Activated gamma-delta T cell treated with anti-CD3 and anti-CD28 coated beads, Interleukin-2, amount 50 U/mL, for 16 hours (primary cell): ENCODE measurements at places on chromosomes 4 and X.

DNA sequence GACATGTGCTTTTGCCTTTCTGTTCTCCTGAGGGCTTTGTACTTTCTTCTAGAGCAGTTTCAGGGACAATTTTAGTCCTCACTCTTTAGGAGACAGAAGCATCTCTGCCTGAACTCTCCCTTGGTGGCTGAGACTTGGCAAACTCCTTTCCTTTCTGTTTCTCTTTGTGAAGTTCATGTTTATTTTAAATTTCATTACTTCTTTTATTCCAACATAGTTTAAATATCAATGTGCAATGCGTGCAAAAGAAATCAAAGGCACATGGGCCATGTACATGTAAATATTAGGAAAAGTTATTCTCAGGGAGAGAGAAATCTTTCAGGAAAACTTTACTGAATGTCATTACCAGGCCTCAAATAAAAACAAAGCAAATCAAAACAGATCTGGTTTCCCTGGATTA is 177.6 kb downstream of the RNF150 start:
- DNase-seq, result no peak

GRCh38 chrX:74536152-74536831 is 78.1 kb downstream of the RLIM start:
- DNase-seq, result no peak

DNA sequence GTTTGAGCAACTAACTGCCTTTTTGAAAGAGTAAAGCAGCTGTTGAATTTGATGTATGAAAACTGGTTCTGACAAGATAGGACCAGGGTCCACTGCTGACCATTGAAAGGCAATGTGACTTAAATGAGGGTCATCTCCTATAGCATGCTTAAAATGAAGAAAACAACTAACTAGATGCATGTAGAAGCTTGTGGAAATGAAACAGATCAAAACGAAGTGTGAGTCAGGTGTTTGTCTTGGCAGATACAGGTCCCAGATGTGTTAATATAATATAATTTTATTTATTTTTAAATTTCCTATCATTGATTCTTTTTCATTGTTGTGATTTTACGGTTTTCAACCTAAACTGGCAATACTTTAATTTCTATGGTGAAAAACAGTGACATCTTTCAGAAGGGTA is 83.6 kb downstream of the ATOH1 start:
- no peak for DNase-seq

DNA sequence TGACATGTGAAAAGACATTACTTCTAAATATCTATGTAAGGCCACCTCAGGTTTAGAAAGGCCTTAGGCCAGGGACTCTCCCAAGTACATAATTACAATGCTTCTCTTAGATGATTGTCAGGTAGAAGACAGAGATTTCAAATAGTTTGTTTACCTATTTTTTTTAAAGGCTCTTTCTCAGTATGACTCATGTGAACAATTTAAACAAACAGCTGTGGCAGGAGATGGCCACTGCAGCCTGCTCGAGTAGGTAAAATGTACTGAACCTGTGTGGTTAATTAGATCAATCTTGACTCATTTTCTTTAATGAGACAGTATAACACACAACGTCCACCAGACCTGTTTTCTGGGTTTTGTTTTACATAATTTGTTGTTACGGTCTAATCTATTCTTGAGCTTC is 50.2 kb downstream of the LEF1 start:
- DNase-seq, result no peak

GRCh38 chrX:11867610-11868345 is 109.7 kb downstream of the MSL3 start:
- DNase-seq, result no peak

DNA sequence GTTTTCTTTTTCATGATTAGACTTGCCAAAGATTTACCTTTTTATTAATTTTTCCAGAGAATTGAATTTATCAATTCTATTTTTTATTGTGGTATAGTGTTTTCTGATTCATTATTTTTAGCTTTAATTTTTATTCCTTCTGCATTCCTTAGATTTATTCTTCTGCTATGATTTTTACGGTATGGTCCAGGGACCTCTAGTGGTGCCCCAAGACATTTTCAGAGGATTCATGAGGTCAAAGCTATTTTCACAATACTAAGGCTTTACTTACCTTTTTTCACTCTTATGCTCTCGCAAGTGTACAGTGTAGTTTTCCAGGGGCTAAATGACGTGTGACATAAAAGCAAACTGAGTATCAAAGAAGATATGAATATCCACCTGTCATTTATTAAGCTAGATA is 8.0 kb downstream of the RADX start:
- no peak for DNase-seq

- no peak for DNase-seq
Measured at GRCh38 chr4:56271131-56271530, 116.2 kb downstream of the AASDH start.

GRCh38 chr4:28075401-28075956 is 1214.8 kb downstream of the STIM2 start:
- DNase-seq, result no peak

GRCh38 chr4:13452927-13453579 is 31.1 kb downstream of the RAB28 start:
- DNase-seq, result no peak

DNA sequence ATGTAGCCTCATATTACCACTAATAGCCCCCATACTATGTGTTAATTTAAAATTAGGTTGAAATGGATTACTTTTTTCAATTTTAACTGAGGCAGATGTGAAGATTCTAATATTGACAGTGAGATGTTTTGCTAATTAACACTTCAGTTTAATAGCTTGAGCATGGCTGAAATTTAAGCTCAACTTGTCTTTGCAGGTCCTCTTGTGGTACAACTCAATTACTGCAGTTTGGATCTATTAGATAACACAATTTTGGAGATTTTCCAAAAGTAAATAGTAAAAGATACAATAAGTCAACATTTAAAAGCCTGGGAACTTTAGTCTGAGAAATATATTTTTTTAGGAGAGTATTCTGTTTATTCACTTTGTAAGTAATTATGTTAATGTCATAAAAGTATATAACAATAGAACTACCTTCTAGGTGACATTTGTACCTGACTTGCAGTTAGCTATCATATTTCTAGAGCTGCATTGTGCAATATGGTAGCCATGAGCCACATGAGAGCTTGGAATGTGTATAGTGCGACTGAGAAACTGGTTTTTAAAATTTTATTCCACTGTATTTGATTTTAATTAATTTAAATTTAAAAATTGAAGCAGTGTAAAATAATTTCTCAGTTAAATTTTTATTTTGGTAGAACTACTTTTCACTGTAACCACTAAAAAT is 73.1 kb upstream of the FMR1 start:
- no peak for DNase-seq

DNA sequence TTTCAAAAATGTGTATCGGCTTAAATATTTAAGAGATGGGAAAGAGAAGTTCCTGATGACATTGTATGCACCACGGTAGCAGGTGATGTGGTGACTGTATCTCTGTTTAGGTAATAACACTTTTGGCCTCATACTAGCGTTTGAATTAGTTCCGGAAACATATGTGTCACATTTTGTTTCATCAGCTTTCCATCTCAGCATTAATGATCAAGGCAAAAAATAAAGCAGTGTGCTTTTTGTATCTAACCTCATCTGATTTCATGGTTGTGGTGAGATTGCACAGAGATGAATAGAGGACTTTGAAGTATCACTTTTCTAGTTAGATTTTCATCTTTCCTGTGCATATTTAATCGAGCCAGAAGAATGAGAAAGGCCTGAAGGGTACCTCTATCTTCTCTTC is 206.4 kb upstream of the SPRY1 start:
- DNase-seq, result no peak

DNA sequence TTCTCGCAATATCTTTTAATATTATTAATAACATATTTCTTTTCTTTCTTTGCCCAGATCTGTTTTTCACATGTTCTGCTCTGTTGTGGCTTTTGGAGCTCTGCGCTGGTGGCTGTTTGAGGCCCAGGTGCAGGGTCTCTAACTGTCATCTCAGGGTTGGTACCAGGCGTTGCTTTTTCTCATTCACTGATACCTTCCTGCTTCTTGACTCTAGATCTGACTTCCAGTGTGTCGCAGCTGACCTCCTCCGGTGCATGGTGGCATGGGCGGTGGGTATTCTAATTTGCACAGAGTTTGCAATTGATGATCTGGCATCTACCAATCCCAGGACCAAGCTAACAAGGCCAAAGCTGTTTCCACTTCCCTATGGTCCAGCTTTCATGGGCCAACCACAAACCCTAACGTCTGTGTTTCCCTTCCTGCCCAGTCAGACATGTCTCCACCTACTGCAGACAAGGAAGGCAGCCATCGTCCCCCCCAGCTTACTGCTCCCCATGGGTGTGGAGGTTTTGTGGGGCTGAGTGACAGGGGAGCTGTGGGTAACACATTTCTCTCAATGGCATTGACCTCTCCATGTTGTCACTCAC is 25.2 kb downstream of the LETM1 start:
- no peak for DNase-seq

DNA sequence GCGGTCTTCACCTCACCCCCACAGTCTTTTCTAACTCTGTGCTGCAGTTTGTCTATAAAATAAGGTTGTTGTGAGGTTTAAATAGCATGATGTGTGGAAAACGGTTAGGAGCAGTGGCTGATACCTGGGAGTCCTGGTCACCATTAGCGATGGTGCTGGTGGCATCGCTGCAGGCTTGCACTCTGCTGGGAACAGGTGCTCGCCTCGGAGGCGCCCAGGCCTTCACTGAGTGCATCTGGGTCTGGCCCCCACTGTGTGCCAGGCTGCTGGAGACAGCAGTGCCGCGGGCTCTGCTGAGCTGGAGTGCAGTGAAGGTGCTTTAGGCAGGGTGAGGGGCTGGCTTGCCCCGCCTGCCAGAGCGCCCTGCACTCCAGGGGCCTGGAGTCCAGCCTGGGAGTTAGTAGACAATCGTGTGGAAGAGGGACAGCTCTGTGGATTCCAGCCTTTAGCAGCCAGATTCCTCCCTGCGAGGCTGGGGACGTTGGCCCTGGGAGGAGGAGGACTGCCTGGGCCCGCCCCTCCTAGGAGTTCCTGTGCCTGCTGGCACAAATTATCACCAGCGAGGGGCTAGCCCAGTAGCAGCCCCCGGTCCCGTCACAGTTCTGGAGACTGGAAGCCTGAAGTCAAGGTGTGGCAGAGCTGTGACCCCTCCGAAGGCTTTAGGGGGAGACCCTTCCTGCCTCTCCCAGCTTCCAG is 7.3 kb downstream of the RGS12 start:
- no peak for DNase-seq

DNA sequence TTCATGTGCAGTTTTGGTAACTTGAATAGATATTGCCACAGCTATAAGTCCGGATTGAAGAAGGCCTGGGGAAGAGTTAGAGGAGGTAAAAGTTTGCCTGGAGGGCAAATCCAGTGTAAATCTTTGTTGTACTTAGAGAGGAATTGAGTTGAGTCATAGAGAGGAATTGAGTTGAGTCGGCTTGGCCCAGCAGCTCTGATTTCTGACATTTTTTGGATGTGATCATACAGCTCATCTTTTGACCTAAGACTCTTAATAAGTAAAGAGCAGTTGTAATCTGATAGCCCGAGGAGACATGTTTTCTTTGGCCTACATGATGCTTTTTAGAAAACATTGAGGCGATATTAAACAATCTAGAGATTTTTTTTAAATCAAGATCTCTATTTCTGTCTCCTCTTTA is 3.9 kb downstream of the KIT start:
- DNase-seq, result no peak

DNA sequence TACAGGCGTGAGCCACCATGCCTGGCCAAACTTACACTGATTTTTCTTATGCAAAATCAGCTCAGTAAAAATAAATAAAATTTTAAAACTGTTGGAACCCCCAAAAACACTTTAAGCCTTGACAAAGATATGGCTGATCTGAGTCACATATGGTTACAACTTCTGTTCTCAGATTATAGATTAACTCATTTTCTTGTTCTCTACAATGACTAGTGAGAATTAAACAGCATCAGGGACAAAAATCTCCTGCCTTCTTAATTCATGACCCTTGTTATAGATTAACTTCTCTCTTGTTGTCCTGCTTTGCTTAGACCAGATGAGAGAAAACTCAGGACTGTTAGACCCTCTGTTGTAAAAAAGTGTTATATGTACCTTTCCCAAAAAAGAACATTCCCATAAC is 24.2 kb upstream of the EXOC1L start:
- no peak for DNase-seq

GRCh38 chr4:78722320-78722719 is 53.8 kb upstream of the BMP2K start:
- no peak for DNase-seq

GRCh38 chrX:33741807-33742206 is 390.3 kb downstream of the FAM47A start:
- no peak for DNase-seq

DNA sequence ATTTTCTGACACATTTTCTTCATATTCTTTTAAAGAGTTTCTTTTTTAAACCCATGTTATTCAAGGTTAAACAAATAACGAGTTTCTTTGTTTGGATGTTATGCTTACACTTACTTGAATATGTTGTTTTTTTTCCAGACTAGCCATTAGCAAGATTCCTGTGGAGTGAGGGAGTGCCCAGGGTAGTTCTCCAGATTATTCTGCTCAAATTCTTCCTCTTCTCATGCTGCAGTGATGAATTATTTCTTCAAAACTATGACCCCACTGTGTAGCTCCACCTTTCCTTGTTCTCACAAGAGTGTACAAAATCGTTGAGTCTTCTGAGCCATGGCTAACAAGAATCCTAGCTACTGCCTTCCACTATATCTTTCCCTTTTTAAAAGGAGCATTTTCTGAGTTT is 134.1 kb upstream of the ELOVL6 start:
- no peak for DNase-seq

DNA sequence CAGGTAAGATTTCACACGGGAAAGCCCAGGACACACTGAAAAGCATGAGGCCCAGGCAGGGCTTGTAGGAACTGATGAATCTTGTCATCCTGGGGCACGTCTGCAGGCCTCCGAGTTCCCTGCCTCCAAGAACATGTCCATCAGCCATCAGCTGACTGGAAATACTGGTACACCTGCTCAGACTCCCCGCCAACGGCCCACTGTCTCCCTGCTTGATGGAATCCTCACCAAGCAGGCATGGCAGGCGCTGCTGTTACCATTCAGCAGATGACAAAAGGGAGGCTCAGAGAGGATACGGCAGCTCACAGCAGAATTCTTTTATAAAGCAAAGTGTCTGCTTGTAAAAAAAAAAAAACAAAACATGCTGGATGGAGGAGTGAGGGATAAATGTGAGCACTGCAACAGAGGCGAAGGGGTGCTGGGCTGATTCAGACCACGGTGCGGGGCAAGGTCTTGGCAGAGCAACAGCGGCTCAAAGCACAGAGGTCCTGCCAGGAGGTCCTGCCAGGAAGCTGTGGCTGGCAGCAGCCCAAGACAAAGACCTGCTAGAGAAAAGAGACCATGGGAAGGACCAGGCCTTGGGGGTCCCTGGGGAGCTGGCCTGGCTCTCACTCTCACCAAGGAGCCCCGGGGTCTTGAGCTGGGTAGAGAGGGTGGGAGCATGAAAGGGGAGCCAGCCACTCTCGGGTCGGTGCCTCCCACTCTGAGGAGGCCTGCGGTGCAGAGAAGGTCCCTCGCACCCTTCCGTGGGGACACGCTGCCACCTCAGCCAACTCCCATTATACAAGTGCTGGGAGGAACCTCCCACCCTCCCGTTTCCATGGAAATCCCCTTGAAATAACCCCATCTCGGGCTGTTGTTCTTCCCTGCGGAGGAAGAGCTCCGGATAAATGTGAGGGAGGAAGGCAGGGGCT is 25.6 kb downstream of the PPP2R2C start:
- no peak for DNase-seq
